Right cardiac atrium (tissue), 5 donors: ENCODE measurements at places on chromosomes 4 and X. TPM values are rescaled to one million over a fixed set of nuclear protein-coding genes. Genes with fewer than 3 reads are reported as not detected.

FAM47E gene
- 3.3 TPM for total RNA-seq

GRK4 gene
- total RNA-seq = 13.1 TPM

FAM9B gene
- total RNA-seq = not detected

C1GALT1C1 gene
- total RNA-seq = 26.1 TPM

XAGE1A gene
- total RNA-seq = not detected

MSX1 gene
- total RNA-seq = 1.9 TPM
